ENCODE measurements at places on chromosomes 5 and 9. TPM values are rescaled to one million over a fixed set of nuclear protein-coding genes. Genes with fewer than 3 reads are reported as not detected.

ANKRD34B gene
- not detected for total RNA-seq

PCDHB12 gene
- not detected for total RNA-seq

SNCAIP gene
- 26.2 TPM for total RNA-seq

SPATA31A5 gene
- not detected for total RNA-seq

ADCY2 gene
- not detected for total RNA-seq

SLC35D2 gene
- 20.2 TPM for total RNA-seq
